ENCODE measurements at places on chromosomes 6 and 20.

DNA sequence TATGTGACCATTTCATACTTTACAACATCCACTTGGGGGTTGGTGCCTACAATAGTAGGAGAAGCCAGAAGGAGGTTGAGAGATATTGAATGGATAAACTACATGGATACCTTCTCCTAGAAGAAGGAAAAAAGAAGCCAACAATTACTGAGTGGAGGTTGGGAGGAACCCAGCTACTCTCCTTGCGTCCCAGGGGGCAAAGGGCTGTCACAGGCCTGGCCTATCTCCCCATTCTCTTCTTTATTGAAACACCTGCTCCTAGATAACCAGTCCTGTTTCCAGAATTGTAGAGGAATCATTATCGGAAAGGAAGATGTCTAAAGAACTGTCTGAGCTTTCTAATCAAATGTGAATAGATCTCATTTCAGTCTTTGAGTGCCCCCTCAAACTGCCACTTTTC lies 115.1 kb downstream of the MAP7 start:
- no peak for DNase-seq

DNA sequence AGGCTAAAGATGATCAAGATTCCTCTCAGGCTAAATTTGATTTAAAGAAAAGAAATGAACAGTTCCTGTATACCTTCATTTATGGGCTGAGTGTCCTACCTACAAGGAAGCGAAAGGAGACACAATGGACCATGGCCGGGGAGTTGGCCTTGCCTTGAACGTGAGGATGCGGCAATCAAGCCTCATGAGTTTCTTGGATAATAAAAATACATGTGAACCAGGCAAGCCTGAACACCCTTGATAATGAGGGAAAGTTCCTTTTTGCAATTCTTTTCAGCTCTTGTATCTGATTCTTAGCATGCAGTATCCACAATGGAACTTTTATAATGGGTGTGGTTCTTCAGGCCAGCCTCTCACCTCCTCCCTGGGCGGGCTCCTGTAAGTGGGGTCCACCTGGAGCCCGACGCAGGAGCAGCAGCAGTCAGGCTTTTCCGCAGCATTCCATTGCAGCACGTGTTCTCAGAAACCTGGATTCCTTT lies 83.8 kb downstream of the RNASET2 start:
- DNase-seq = no peak

DNA sequence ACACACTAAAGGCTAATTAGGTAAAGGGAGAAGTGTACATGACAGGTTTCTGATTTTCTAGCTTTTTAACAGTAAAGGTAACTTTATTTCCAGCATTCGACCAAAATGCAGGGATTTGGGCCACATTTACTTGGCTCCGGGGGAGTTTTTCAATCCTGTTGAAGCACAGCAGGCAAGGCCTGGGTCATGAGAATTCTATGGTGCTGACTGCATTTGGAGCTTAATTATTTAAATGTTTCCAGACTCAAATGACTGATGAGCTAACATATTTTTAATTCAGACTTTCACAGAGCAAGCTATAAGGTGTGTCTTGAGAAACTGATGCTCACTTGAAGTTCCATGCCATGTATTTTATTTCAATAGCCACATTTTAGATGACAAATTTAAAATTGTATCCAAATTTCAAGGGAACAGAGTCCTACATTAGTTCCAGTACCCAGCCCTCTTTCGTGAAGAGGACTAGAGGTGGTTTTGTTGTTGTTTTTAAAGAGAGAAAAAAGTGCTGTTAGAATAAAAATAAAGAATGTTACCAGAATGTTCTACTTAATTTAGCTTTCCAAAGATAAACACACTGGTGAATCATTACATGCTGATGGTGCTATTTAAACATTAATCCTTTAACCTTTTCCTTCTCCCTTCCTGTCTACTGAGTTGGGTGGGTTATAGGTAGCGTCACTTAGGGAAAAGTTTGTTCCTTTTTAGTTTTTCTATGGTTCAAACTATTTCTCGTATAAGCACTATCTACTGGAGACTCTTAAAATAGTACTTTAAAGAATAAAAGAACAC lies 82.3 kb upstream of the PHACTR2 start:
- DNase-seq = no peak

- no peak for DNase-seq
Observed at GRCh38 chr6:7332090-7332745, 19.2 kb upstream of the SSR1 start.

DNA sequence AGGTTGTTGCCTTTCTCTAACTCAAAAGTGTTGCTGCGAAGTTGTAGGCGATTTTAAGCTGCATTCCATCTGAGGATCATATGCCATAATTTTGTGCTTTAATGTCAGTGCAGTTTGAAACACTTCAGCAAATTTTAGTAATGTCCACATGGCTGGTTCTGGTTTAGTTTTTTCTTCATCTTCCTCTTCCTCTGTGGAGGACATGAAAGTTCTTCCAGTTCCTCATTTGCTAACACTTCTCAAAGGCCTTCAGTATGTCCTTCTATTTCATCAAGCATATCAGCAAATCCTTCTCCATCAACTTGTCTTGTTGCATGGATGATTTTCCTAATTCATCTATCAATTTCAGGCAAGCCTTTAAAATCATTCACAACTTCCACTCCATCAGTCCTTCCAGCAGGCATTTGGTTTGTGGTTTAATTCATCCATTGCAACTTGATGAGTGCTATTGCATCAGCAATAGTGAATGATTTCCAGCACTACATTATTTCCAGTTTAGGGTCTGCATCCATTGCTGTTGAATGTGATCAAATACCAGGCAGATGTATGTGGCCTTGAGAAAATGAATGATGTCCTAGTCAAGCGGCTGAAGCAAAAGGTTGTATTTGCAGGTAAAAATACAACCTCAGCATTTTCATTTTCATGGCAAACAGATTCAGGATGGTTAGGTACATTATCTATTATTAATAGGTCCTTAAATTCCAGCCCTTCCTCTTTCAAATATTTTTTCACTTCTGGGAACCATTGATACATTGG lies 20.2 kb downstream of the SHLD1 start:
- no peak for DNase-seq

- DNase-seq = no peak
Observed at GRCh38 chr6:34370361-34370760, 22.1 kb downstream of the NUDT3 start.

DNA sequence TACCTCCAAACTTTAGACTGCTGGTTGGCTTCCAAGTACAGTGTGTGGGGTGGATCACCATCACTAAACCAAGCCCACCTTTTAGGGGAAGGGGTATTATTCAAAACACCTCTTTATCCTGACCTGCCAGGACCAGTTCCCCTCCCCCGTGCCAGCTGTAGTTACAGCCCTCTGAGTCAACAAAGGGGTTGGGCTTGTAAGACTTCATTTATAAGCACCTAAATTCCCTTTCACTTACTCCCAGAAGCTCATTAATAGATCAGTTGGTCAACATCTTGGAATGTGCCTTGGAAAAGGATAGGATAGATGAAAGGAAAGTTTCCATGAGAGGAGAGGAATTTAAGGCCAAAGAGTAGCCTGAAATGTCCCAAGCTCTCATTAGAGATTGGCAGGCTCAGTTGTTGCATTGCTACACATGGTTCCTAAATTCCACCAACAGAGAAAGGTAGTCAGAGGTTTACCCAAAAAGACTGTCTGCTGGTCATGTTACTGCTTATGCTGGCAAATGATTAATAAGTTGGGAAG lies 59.2 kb downstream of the TNFAIP3 start:
- DNase-seq = no peak

DNA sequence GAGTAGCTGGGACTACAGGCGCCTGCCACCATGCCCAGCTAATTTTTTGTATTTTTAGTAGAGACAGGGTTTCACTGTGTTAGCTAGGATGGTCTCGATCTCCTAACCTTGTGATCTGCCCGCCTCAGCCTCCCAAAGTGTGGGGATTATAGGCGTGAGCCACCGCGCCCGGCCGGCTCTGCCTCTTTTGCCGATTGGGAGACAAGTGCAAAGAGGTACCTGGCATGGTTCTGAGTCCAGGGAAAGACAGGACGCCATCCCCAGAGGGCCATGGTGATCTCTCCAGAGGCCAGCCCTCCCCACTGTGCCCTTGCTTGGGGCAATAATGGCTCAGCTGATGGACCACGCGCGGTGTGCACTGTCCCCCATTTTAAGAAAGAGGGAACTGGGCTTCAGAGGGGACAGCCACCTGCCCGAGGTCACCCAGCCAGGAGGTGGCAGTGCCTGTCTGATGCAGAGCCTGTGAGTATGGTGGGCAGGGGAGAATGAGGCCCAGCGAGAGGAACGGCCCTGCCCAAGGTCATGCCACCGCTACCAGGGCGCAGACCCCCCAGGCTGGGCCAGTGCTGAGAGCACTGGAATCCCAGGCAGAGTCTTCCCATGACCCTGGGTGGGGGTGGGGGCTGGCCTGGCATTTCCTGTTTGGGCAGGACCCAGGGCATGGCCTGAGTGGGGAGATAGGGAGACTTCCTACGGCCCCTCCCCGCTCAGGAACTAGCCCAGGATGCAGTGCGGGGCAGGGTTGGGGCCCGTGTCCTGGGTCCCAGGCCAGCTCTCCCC lies 61.0 kb downstream of the SNAI1 start:
- DNase-seq = no peak

- no peak for DNase-seq
Observed at GRCh38 chr6:126826166-126826714, 292.2 kb upstream of the RSPO3 start.

DNA sequence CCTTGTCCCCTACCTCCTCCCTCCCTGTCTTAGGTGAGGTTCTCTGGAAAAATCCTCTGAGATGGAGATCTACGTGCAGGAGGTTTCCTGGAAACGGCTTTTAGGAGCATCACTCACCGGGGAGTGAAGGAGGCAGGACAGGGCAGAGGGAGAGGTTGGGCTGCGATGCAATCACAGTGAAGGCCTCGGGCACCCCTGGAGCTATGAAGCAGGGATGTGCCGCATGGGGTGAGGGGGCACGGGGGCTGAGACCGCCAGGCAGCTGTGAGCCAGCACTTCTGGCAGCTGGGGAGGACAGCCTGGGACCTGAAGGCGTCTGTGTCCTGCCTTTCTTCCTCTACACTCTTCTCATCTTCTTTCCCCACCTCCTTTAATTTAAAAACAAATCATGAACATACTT lies 12.9 kb upstream of the GLP1R start:
- DNase-seq = no peak

DNA sequence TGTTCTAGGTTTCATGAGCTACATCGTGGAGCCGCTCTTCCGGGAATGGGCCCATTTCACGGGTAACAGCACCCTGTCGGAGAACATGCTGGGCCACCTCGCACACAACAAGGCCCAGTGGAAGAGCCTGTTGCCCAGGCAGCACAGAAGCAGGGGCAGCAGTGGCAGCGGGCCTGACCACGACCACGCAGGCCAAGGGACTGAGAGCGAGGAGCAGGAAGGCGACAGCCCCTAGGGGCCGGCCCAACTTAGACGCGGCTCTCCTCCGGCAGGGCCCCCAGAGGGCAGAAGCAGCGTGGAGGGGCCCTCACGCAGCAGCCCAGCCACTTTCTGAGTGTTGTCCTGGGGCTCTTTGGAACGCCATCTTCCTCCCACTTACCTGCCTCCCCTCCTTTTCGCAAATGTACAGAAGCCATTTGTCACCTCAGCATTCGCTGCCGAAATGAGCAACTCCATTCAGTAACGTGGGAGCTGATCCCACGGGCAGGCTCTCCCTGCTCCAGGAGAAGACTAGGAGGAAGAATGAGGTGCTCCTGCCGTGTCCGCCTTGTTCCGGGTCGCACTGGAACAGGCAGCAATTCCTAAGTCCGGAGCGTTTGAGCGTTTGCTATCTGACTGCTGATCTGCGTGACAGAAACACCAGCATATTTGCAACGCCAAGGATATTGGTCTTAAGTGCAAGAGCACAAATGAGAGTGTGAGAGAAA lies 58.4 kb downstream of the MTFR2 start:
- no peak for DNase-seq

DNA sequence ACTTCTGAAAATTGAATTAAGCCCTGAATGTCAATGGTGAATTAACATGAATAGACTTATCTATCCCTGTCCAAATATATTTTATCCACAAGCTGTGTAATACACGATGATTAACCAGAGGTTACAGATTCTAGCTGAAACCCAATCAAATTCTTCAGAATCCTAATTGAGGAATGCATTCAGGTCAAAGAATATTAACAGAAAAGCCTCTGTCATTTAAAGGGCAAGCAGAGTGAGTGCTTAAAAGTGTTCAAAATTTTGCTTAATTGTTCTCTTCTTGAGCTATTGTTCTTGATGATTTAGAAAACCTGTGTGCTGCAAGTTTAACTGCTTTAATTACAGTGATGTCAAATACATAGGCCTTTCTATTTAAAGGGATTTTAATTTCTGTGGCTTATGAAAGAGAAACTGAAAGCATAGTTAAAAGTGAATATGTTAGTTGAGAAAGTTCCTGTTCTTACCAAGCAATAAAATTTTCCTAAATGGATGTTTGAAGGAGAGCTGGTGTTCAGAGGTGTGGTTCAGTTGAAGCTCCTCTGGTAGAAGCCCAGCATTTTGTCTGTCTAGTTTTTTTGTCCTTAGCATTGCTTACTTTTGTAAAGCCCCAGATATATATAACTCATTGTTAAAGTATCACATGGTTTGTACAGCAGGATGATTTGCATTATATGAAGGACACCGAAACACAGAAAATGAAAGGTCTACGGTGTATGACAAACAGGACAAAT lies 466.3 kb upstream of the PLCB4 start:
- no peak for DNase-seq

- no peak for DNase-seq
Observed at GRCh38 chr6:18165751-18166150, 10.5 kb downstream of the KDM1B start.

GRCh38 chr6:41705311-41705995 lies 30.0 kb downstream of the TFEB start:
- no peak for DNase-seq

- no peak for DNase-seq
Observed at GRCh38 chr20:361561-361960, 14.7 kb downstream of the NRSN2 start.

GRCh38 chr6:115001731-115002350 lies 659.0 kb upstream of the HS3ST5 start:
- no peak for DNase-seq

DNA sequence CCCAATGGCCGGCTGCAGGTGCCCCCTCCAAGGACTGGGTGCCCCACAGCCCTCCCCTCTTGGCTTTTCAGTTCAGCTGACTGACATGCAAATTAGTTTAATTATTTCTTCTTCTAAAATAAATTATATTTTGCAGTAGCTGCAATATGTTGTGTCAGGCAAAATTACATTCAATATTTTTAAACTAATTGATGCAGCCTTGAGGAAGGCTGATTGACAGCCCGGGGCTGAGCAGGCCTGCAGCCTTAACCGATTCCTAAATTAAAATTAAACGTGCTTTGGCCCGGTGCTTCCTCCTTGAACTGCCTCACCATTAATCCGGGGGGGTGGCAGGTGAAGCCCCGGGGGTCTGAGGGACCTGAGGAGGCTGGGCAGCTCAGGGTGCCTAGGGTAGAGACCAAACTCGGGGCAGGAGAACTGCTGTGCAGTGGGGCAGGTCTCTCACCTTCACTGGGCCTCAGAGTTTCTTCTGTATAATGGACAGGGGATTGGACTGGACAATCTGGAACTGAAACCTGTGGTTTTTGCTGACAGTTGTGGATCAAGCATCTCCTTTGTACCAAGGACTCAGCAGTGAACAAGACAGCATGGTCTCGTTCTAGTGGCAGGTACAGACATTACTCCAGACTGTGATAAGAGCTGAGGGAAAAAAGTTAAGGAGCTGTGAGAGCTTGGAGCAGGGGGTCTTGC lies 72.5 kb downstream of the CD40 start:
- no peak for DNase-seq

Data from stimulated activated CD8-positive, alpha-beta memory T cell treated with anti-CD3 and anti-CD28 coated beads, Interleukin-7, amount 100 ng/mL, for 1 hour (primary cell).